ENCODE measurements at places on chromosomes 4 and X.

- peaks cover 4% of the 10 kb centered on the region for H3K36me3 ChIP-seq
- no peak overlapping the region for H3K4me3 ChIP-seq
These were observed 2.2 kb upstream of the MID2 start for GRCh38 chrX:107823456-107823855.

DNA sequence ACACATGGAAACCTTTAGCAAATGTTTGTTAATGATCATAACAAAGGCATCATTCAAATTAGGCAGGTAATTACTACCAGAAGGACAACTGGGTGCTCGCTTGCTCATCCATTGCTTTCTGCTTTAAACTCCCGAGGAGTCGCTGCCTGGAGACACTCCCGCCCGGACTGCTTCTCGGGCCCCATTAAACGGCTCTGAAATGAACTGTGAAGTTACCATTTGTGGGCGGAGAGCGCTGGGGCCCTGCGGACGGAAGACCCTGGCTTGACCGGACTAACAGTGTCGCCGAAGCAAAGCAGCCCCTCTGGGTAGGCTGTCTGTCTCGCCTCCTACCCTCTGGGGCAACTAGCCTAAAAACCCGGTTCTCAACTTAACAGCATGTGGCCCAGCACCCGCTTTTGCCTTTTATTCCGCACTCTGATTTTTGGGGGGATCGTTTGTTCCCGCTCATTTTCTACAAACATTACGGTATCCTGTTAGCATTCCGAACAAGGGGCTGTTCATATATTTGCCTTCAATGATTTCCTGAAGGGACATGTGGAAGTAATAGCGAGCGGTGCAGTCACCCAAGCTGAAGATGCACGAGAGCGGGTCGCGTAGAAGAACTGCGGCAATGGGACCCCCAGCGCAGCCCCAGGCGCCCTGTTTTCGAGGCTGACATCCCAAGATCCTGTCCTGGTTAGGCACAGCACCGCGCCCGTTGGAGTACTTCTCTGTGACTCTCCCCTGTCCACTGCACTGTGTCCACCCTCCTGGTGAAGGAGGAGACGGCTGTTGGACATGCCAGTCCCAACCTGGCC is 1.6 kb upstream of the PDGFRA start:
- H3K4me1 ChIP-seq = peaks cover 6% of the 10 kb centered on the region
- no peak for DNase-seq
- H3K27me3 ChIP-seq = peaks cover 79% of the 10 kb centered on the region
- H3K36me3 ChIP-seq = peaks cover 2% of the 10 kb centered on the region
- H3K4me3 ChIP-seq = peak overlapping the region; percentile 53

DNA sequence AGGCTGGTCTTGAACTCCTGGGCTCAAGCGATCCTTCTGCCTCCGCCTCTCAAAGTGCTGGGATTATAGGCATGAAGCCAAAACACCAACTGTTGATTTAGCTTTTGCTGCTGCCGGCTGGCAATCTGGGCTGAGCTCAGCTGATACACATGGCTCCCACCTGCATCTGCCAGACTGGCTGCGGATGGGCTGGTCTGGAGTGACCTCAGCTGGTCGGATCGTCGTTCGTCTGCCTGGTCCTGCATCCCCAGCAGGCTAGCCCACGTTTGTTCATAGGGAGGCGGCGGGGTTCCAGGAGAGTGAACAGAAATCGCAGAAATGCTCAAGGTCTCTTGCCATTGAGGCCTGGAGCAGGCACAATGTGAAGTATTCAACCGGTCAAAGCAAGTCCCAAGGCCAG is 74.4 kb upstream of the DDX3X start:
- H3K36me3 ChIP-seq = peaks cover 2% of the 10 kb centered on the region
- no peak overlapping the region for H3K4me3 ChIP-seq
- peaks cover 6% of the 10 kb centered on the region for H3K27me3 ChIP-seq
- DNase-seq = no peak
- no peaks in the 10 kb centered on the region for H3K4me1 ChIP-seq

- no peak overlapping the region for H3K4me3 ChIP-seq
- peak; percentile 26 for DNase-seq
- peaks cover 7% of the 10 kb centered on the region for H3K27me3 ChIP-seq
- H3K27ac ChIP-seq = no peak overlapping the region
- H3K4me1 ChIP-seq = peaks cover 18% of the 10 kb centered on the region
These were observed 4.9 kb upstream of the TLR8 start for GRCh38 chrX:12901486-12901885.

GRCh38 chrX:41895826-41896225 is 27.5 kb downstream of the CASK start:
- no peak for DNase-seq
- no peaks in the 10 kb centered on the region for H3K4me1 ChIP-seq
- no peaks in the 10 kb centered on the region for H3K27me3 ChIP-seq

DNA sequence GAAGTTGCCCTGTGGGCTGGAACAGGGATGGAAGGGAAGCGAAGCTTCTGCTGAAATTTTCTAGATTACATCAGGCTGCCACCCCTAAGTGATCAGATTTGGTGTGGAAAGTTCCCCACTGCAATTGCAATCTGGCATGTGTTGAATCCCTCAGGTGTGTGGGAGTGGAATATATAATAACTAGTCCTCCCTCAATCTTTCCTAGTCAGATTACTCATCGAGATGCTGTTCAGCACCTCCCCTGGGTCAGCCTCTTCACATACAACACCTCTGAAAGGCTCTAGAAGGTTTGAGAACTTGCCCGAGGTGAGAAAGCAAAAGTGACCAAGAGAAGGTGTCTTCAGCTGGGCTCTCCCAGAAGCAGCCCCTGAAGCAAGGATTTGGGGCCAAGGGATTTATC is 336.8 kb downstream of the BCOR start:
- no peaks in the 10 kb centered on the region for H3K27me3 ChIP-seq
- peaks cover 24% of the 10 kb centered on the region for H3K4me1 ChIP-seq
- no peaks in the 10 kb centered on the region for H3K36me3 ChIP-seq
- peak overlapping the region; percentile 61 for H3K4me3 ChIP-seq
- H3K27ac ChIP-seq = peak overlapping the region; percentile 91
- DNase-seq = no peak

DNA sequence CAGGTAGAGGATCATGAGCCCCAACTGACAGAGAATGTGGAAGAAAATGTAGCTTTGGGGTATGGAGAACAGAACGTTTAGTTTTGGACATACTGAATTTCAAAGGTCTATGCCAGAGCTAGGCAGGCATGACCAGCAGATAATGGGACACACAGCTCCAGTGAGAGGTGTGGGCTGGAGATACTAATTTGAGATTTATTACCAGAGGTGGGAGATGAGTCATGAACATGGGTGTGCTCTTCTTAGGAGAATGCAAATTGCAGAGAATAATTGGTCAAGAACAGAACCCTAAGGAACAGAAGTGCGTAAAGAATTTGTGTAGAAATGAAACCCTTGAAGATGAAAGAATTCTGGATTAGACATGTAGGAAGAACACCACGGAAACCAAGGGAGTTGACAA is 125.2 kb downstream of the PACRGL start:
- no peaks in the 10 kb centered on the region for H3K4me1 ChIP-seq
- H3K27me3 ChIP-seq = no peaks in the 10 kb centered on the region
- no peak overlapping the region for H3K27ac ChIP-seq
- no peak for DNase-seq

- no peaks in the 10 kb centered on the region for H3K27me3 ChIP-seq
- H3K4me3 ChIP-seq = no peak overlapping the region
- H3K27ac ChIP-seq = no peak overlapping the region
- H3K36me3 ChIP-seq = no peaks in the 10 kb centered on the region
These were observed 410.4 kb upstream of the TRAM1L1 start for GRCh38 chr4:117495802-117496201.

- no peak for DNase-seq
- no peak overlapping the region for H3K27ac ChIP-seq
- no peaks in the 10 kb centered on the region for H3K4me1 ChIP-seq
- H3K36me3 ChIP-seq = no peaks in the 10 kb centered on the region
- H3K4me3 ChIP-seq = no peak overlapping the region
These were observed 150.7 kb downstream of the DHX15 start for GRCh38 chr4:24433515-24434214.

- no peaks in the 10 kb centered on the region for H3K27me3 ChIP-seq
- H3K4me1 ChIP-seq = peaks cover 8% of the 10 kb centered on the region
- no peak overlapping the region for H3K27ac ChIP-seq
- no peak for DNase-seq
- no peak overlapping the region for H3K4me3 ChIP-seq
These were observed 12.1 kb upstream of the CLCN5 start for GRCh38 chrX:49910344-49910743.

- no peak for DNase-seq
- H3K36me3 ChIP-seq = no peaks in the 10 kb centered on the region
- no peak overlapping the region for H3K27ac ChIP-seq
- H3K4me1 ChIP-seq = no peaks in the 10 kb centered on the region
These were observed 159.4 kb downstream of the OPHN1 start for GRCh38 chrX:68273887-68274286.

DNA sequence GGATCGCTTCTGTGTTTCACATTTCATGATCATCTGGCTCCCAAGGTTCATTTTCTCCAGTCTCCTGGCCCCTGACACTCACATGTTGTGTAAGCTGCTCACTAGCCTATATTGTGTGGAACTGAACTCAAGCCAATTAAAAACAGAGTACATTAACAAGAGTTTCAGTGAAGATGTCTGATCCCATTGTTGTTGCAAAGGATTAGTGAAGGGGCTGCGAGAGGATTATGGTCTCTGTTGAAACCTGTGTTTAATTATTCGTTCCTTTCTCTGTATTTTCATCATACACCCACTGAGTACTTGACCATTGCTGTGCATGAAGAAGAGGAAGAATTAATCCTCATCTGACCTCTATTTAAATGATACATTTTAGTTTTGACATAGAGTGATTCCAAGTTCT is 54.7 kb downstream of the AFF2 start:
- no peaks in the 10 kb centered on the region for H3K36me3 ChIP-seq
- H3K4me3 ChIP-seq = no peak overlapping the region
- no peaks in the 10 kb centered on the region for H3K4me1 ChIP-seq
- no peak for DNase-seq

DNA sequence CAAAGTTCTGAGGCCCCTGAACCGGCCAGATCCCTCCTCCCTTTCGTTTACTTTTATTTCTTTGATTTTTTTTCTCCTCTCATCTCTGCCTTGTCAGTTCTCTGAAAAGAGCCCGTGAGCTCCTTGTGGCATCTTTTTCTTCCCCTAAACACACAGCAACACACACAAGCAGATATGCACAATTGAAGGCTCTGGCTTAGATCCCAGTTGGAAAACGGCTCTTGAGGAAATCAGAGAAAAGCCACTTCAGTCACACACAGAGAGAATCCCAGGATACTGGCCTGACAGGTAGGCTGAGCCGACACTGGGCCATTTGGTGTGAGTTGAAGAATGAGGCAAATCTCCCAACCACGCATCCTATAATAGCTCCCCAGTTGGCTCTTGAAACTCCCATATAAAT is 12.9 kb downstream of the DIPK2B start:
- no peak for DNase-seq
- H3K4me3 ChIP-seq = peak overlapping the region; percentile 87
- no peaks in the 10 kb centered on the region for H3K36me3 ChIP-seq
- H3K27me3 ChIP-seq = no peaks in the 10 kb centered on the region
- H3K27ac ChIP-seq = peak overlapping the region; percentile 78
- peaks cover 34% of the 10 kb centered on the region for H3K4me1 ChIP-seq

DNA sequence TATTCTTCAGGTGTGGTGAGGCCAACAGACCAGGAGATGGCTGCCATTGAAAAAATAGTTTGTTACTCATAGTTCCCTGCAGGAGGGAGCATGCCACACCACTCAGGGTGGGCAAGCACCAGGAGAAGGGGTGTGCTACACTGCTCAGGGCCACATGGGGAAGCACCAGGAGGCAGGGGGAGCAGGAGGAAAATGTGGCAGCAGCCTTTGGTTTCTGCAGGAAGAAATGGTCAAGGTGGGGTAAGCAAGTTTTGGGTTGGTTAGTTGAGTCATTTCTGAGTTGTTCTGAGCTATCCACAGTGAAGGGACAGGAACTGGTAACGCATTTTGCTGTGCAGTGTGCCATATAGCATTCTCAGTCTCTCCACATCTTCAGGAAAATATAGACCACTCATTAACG is 23.8 kb downstream of the FGFBP1 start:
- no peak for DNase-seq
- H3K4me1 ChIP-seq = no peaks in the 10 kb centered on the region
- H3K36me3 ChIP-seq = no peaks in the 10 kb centered on the region
- no peak overlapping the region for H3K27ac ChIP-seq
- H3K27me3 ChIP-seq = no peaks in the 10 kb centered on the region

DNA sequence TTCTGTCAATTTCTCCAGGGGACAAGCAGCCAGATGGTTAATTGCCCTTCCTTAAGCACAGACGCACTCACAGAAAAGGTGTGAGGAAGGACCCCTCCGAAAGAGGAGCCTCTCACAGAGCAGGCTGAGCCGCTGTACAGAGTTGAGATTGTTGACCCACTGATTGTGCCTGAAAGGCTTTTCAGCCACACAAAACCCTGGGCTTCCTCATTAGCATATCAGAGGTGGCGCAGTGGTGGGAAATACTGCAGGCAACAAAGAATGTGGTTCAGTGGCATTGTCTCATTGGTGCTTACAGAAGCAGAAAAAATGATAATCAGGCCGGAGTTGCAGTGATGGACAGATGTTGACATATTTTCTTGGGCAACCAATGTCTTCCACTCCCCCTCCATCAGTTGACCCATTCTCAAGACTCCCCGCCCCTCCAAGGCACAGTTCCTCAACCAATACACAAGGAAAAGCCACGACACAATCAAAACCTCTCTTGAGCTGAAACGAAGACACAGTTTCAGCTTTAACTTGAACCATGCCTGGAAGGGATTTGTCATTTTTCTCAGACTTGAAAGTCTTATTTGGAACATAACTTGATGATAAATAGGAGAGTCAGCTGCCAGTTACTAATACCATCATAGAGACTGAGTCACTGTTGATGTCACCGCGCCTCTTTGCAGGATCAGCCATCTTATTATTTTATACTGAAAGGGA is 53.1 kb downstream of the ATXN3L start:
- DNase-seq = no peak
- H3K36me3 ChIP-seq = no peaks in the 10 kb centered on the region
- no peaks in the 10 kb centered on the region for H3K27me3 ChIP-seq
- H3K27ac ChIP-seq = no peak overlapping the region
- H3K4me3 ChIP-seq = no peak overlapping the region

- no peaks in the 10 kb centered on the region for H3K36me3 ChIP-seq
- H3K4me1 ChIP-seq = no peaks in the 10 kb centered on the region
- H3K4me3 ChIP-seq = no peak overlapping the region
- H3K27me3 ChIP-seq = no peaks in the 10 kb centered on the region
These were observed 857.4 kb upstream of the HTR2C start for GRCh38 chrX:113726466-113726865.

DNA sequence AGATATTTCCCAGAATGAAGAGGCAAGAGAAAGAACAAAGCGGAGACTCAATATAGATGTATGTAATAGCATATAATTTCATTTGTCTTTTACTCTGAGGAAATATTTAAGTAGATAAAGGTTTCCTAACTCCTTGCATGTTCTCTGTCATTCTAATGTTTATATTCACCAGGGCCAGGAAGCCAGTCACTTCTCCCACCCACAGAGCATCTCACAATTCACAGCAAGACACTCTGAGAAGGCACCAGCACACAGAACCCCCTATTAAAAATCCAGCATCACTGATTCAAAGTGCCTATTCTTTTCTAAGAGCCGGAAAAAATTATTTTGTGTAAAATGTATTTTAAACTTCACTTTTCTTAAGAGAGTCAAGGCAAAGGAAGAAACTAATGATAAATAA is 927.1 kb downstream of the C4orf33 start:
- H3K27ac ChIP-seq = no peak overlapping the region
- H3K4me3 ChIP-seq = no peak overlapping the region
- DNase-seq = no peak
- no peaks in the 10 kb centered on the region for H3K4me1 ChIP-seq
- no peaks in the 10 kb centered on the region for H3K36me3 ChIP-seq

Data from activated T-helper 1 cell treated with anti-CD3 and anti-CD28 coated beads, Interleukin-12 subunit alpha, Interleukin-12 subunit beta, Interleukin-2, Interleukin-4 antibody, amounts not matched to agents 30 ng/mL and 10 ng/mL and 1 ng/mL, durations not matched to agents 14 hours and 24 hours and 36 hours (primary cell).